ENCODE measurements at places on chromosomes 16 and 17.

DNA sequence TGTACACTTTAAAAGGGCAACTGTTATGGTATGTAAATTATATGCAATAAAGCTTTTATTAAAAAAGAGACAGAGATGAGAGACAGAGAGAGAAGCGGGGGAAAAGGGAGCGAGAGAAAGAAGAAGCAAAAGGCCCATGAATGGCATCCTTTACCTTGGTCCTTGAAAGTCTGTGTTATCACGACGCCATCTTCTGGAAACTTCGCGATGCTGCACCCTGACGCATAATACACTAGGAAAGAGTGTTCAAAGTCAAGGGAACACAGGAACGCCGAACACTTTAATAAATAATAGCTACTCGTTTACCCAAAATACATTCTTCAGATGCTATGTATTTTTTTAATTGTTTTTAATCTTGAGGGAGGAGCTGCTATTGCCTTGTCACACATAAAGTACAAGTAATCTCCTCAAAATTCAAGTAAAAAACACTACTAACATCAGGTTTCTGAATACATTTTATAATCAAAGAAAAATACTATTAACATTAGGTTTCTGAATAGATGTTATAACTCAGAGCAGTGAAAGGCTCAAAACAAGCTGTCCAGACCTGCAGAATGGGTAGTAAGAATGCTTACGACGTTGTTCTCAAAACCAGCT, 23.0 kb upstream of the SLC38A8 start:
- peak; percentile 50 for DNase-seq

- peak; percentile 74 for DNase-seq
These were observed 22.7 kb downstream of the GGA3 start for GRCh38 chr17:75238684-75239191.

DNA sequence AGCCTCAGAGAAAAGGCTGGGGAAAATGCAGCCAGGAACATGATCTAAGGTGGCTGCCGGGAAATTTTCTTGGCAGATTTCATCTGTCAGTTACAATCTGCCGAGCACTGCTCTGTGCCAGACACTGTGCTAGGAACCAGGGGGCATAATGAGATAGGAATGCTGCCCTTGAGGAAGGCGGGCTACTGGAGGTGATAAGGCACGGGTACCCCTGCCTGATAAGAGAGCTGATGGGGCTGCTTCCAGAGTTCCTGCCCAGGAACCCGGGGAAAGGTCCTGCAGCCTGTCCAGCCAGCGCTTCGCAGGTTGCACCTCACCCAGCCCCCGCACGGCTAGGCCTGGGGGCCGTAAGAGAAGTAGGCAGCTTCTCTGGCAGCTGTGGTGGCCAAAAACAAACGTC, 3.1 kb downstream of the SCNN1G start:
- DNase-seq, result no peak

DNA sequence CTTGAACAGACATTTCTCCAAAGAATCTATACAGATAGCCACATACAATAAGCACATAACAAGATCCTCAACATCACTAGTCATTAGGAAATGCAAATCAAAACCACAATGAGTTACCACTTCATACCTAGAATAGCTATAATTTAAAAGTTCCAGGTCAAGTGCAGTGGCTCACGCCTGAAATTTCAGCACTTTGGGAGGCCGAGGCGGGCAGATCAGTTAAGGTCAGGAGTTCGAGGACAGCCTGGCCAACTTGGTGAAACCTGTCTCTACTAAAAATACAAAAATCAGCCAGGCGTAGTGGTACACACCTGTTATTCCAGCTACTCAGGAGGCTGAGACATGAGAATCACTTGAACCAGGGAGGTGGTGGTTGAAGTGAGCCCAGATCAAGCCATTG, 19.9 kb downstream of the RANBP10 start:
- no peak for DNase-seq

GRCh38 chr17:82438401-82439193, 12.0 kb downstream of the CYBC1 start:
- DNase-seq, result no peak

GRCh38 chr16:86092586-86093480, 193.9 kb downstream of the IRF8 start:
- DNase-seq, result no peak

DNA sequence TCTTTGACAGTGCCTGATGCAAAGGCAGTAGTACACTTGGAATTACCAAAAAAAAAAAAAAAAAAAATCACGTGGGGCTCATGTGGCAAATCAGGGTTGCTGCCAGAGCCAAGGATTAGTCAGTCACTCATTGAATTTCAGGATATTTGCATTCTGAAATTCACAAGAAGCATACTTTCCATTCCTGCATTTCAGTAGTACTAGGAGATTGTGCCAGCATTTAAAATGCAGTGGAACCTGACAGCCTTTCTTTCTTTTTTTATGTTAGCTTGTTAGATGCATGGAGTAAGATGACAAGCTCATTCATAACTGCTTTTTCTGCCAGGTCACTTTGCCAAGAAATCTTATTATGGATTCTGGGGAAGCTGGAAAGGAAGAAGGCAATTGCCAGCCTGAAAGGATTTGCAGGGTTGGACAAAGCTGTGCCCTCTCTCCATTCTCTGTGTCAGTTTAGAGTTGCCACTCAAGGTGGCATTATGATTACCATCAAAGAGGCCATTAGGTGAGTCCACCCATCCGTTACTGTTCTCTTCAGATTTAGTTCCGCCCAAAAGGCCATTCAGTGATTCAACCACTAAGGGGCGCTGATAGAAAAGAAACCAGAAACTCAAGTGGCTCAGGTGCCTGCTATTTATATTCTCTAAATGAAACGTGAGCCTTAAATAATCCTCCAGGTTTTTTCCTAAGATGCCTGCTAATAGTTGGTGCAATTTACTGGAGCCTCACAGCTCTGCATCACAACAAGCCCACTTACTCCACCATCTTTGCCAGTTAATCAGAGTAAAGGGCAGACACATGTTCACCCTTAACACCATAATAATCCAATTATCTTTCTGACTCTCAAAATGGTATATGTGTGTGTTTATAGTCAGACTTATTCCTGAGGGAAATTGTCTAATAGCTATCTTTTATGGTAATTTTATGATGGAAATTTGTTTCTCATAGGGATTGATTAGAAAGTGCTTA, 59.0 kb downstream of the TANGO6 start:
- peak; percentile 76 for DNase-seq

DNA sequence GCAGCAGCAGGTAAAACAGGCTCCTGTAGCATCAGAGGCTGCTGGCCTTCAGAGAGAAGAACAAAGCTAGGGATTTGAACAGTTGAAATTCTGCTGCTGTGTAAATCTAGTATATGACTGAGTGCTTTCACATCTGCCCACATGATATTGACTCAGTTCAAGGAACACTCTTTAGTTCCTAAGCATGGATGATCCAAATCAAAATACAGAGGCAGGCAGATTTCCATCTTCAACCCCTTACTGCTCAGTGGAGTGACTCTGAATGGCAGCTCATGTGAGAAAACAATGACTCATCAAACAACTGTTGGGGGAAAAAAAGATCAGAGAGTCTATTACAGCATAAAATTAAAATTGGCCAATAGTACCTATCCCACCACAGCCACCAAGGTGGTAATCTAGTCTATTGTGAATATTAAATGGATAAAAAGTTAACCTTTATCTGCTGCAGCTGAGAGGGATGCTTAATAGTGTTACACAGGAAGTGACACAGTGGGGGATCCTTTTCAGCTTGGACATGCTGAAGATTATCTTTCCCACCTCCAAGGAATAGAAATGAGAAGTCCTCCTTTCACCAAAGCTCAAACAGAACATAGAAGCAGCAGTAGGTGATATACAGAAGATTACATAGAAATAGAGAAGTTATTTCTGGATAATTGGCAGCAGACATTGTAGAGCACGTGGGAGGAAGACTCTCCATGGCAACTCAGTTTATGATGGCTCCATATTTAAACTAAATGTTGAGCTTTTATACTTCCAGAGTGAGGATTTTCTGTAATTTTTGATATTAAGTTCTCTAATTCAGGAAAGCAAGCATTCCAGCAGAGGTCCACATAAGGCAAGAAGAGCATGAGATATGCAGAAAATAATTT, 239.7 kb upstream of the ERCC4 start:
- DNase-seq, result no peak

DNA sequence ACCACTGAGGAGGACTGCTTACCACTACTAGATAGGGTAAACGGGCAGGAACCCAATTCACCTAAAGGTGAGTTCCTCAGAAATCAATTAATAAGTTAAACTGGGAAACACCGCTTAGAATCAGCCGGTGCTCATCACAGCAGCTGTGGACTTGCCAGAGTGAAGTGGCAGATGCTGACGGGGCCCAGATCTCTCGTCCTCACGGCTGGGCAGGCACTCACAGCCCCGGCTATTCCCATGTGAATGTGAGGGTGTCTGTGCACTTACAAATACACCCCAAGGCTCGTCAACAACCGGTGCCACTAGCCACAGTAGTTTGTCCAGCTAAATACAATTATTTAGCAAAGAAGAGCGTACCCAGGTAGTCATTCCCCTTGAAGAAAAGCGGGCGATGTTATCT, 29.7 kb downstream of the MBTPS1 start:
- no peak for DNase-seq

DNA sequence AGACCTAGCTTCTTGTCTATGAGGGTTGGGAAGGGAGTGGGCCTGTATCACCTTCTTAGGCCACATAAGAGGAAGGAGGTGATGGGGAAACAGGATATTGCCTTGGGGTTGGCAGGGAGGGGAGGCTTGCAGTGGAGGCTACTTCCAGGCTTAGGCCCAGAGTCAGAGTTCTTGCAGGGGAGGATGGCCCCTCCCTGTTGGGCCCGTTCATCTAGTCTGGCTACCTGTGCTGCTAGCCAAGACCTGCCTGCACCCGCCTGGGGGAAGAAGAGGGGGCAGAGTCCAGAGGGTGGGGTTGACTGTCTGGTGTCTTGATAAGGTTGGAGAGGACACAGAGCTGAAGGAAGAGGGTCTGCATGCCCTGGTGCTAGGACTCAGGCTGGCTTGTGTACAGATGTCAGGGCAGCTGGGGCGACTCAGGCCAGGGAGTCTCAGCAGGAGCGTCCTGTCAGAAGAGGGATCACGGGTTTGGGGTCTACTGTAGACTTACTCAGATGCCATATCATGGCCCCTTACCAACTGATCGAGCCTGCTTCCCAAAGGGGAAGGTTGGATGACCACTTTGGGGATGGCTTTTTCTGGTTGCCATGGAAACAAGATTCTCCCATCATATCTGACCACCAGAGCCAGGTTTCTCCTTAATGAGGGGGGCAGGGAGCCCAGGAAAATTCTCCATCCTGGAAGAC, 5.3 kb downstream of the KDM6B start:
- peak; percentile 81 for DNase-seq

DNA sequence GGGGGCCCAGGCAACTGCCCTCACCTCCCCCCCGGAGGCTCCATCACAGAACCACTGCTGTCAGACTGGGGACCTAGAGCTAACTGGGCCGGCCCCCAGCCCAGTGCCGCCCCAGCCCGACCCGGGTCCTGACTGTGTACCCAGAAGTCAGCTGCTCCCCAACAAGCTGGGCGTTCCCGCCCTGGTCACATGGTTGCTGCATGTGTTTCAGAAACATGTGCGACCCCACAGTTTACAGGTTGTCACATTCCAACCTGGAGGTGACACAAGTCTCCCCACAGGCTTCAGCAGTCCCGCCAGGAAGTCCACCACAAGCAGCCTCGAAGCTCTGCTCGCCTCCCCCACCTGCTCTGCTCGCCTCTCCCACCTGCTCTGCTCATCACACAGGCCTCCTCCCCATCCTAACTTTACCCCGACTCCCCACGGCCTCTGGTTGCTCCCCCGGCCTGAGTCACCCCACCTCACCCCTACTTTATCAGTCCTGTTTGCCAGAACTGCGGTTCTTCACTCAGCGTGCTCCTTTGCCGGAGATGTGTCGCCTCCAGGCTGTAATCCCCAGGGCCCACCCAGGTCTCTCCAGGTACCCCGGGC, 968 bp downstream of the MRPL28 start:
- no peak for DNase-seq

- no peak for DNase-seq
These were observed 16.8 kb downstream of the POLR3E start for GRCh38 chr16:22313876-22314470.

DNA sequence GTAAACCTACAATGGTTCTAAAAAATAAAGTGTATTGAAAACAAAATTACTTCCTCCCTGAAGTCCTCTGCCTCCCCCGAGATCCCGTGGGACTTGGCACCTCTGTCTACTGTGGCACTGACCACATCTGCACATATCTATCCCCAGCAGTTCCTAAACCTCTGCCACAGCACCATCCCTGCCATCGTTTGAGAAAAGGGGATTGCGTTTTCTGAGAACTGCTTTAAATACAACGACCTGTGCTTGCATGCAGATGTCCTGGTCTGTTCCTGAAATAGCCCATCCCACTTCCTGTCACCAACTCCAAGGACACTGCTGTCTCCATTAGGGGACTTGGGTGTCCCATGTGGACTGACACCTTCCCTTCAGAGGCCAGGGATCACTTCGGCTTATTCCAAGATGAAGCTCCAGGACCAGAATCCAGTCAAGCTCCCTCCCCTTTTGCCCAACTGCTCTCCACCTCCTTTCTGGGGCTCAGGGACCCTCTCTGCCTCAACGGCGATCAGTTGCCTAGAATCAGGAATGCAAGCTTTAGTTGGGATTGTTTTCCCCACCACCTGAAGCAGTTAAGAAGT, 20.6 kb downstream of the CBLN1 start:
- DNase-seq, result no peak

GRCh38 chr16:4625560-4626159, 1.0 kb downstream of the MGRN1 start:
- DNase-seq, result no peak

DNA sequence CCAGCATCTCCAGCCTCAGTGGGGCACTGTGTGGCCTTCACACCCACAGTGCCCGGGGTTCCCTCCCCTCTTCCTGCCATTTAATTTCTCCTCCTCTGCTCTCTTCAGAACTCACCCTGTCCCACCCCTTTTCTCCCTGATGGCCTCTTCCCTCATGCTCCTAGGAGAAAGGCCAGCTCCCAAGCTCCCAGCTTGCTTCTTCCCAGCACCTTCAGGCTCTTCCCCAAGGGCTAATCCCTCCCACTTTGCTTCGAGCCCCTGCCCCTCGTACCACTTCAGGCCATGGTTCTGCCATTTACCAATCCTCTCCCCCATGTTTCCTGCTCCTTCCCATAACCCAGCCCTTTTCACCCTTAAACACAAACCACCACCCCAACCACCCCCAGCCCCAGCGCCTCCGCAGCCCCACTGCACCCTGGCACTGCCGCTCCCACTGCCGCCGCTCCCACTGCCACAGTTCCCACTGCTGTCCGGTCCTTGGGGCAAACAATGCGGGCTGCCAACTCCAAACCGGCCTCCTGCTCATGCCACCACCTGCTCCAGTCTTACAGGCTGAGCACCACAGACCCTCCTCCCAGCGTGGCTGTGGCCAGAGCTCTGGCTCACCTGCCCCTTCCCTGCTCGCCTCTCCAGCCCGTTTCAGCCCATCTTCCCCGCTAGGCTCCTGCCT, 28.6 kb downstream of the ADAM11 start:
- DNase-seq, result no peak

- DNase-seq, result peak; percentile 31
These were observed 50.1 kb downstream of the TOM1L2 start for GRCh38 chr17:17922070-17922614.

DNA sequence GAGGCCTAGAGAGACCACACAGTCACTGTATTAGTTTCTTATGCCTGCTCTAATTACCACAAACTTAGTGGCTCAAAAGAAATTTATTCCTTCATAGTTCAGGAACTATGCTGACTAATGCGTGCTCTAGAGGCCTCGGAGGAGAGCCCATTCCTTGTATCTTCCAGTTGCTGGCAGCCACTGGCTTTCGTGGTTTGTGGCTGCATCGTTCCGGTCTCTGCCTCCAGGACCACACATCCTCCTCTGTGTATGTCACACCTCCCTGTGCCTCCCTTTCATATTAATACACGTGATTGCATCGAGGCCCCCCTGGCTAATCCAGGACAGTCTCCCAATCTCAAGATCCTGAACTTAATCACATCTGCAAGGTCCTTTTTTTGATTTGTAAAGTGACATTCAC, 16.9 kb upstream of the MYLK3 start:
- DNase-seq, result no peak

- no peak for DNase-seq
These were observed 33.6 kb upstream of the CCR7 start for GRCh38 chr17:40598619-40599467.
